ENCODE measurements at places on chromosomes 16 and 17.
A peak's percentile ranks its signal among the peaks of the same experiment; 100 is the strongest.

DNA sequence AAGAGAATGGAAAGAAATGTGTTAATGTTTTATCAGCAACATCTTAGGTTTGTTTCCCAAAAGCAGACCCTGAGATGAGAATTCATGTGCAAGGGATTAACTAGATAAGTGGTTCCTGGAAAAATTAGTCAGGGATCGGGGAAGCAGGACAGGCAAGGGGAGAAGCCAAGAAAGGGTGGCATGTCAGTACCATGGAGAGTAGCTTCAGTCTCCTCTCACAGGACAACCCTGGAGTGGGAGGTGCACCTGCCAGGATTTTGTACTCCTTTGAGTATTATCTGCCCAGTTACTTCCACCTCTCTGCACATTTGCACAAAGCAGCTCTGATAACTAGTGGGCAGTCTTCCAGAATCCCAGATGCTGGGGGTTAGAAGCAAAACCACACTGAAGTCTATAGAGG is 117.0 kb downstream of the RGS9 start:
- DNase-seq, result no peak

DNA sequence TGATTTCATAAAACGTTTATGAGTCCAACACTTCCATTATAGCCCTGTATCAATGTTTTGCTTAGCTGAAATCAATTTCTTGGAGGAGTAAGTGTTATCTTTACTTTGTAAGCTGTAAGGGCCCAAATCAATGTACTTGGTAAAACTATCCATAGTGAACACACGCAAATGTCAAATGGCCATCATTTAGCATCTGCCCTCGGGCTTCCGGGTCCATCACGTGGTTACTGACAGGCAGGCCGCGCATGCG is 687 bp upstream of the NARF start:
- no peak for DNase-seq

- DNase-seq, result peak; percentile 11
Observed at GRCh38 chr16:80527297-80527696, 13.5 kb upstream of the DYNLRB2 start.

- no peak for DNase-seq
Observed at GRCh38 chr17:80614332-80615047, 69.9 kb downstream of the RPTOR start.

GRCh38 chr17:55174133-55174532 is 90.6 kb upstream of the HLF start:
- no peak for DNase-seq

GRCh38 chr16:4846901-4847773 is at the start of the genes GLYR1 and UBN1:
GLYR1 (minus strand) TSS chr16:4847288; CDS start chr16:4847265, 23 bp downstream.
UBN1 (plus strand) TSS chr16:4847481; CDS start chr16:4852918, 5,437 bp downstream.
- DNase-seq, result peak; percentile 99

DNA sequence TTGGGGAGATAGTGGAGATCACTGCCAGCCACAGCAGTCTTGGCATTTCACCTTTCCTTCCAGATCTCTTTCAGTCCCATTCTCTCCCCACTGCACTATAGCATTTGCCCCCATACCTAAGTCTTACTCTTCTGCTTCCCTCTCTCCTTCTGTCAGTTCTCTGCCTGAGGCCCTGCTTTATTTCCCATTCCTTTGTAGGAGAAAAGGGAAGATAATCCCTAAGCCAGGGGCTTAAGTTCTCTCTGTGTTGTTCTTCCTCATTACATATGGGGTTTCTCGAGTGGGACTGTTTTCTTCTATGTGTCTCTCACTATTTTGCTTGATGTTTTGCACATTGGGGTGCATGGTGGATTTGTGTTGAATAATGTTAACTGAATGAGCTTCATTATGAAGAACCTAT is 6.4 kb downstream of the KDM6B start:
- DNase-seq, result no peak

GRCh38 chr16:17387256-17387655 is 83.5 kb downstream of the XYLT1 start:
- DNase-seq, result no peak

DNA sequence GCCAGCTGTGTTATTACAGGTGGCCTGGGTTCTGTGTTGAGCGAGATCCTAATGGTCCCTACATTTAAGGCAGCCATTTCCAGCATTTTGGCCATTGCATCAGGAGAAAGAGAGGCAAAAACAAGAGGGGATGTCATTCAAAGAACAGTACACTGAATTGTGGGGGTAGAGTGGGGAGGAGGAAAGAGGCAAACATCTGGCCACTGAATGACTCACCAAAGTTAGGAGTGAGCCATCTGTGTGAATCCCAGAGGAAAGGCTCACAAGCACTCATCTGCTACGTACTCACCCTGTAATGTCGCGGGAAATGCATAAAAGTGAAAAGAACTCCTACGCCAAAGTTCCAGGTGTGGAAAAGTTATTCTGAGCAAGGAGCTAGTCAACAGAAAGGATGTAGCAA is 16.7 kb downstream of the KRABD2 start:
- no peak for DNase-seq

DNA sequence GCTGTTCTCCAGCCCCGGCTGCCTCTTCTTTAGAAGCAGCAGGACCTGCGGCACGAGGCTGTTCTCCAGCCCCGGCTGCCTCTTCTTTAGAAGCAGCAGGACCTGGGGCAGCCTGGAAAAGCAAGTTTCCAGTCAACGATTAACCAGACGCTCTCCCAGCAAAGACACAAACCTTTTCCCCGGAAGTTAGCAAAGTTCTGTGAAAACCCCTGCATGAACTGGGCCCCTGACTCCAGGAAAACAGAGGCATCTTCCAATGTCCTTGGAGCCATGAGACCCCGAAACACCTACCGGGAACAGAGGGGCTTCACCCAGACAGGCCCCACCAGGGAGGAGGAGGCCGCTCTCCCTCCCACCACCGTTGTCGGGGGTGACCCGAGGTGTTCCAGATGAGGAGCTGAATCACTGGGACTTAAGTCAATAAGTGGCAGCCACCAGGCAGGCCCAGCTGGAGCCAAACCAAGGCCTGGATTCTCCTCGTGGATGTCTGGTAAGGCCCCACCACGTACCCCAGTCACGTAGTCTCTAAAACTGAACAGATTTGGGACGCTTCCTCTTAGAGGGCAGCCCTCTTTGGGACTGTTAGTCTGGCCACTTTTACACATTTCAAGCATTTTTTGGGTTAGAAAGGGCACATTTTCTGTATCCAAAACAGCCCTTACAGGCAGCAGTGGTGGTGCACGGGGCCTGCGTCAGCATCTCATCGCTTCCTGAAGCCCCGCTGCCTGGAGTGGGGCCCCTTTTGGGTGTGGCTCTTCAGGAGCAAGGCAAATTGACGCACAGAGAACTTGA is at the start of gene RPH3AL:
RPH3AL (minus strand) TSS at position 387 of the 792 bp plus-strand sequence. CDS start 25,264 bp downstream, outside the sequence.
- DNase-seq, result no peak

GRCh38 chr17:76515274-76515949 is 14.2 kb upstream of the RHBDF2 start:
- peak; percentile 82 for DNase-seq

GRCh38 chr17:4600563-4600962 is 16.2 kb downstream of the SMTNL2 start:
- DNase-seq, result no peak

GRCh38 chr16:57128771-57129389 is 36.5 kb downstream of the CPNE2 start:
- peak; percentile 35 for DNase-seq

- DNase-seq, result no peak
Observed at GRCh38 chr16:53792161-53792951, 88.4 kb downstream of the FTO start.

GRCh38 chr17:59839651-59840328 is 53.0 kb downstream of the TUBD1 start:
- no peak for DNase-seq

- no peak for DNase-seq
Observed at GRCh38 chr17:14699574-14700185, 398.8 kb downstream of the HS3ST3B1 start.

DNA sequence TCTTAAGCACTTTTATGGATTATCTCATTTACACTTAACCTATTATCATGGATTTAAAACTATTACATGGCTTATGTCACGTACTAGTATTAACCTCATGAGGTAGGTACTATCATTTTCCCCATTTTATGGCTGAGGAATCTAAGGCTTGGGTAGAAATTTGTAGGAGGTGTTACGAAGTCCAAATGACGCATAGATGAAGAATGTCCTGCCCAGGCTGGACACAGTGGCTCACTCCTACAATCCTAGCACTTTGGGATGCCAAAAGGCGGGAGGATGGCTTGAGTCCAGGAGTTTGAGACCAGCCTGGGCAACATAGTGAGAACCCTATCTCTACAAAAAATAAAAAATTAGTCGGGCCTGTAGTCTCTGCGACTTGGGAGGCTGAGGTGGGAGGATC is 4.8 kb upstream of the C1QL1 start:
- DNase-seq, result no peak

GRCh38 chr17:77124192-77124889 is 16.4 kb upstream of the SEC14L1 start:
- no peak for DNase-seq

- DNase-seq, result no peak
Observed at GRCh38 chr16:30949650-30950515, 1.0 kb downstream of the ORAI3 start.

DNA sequence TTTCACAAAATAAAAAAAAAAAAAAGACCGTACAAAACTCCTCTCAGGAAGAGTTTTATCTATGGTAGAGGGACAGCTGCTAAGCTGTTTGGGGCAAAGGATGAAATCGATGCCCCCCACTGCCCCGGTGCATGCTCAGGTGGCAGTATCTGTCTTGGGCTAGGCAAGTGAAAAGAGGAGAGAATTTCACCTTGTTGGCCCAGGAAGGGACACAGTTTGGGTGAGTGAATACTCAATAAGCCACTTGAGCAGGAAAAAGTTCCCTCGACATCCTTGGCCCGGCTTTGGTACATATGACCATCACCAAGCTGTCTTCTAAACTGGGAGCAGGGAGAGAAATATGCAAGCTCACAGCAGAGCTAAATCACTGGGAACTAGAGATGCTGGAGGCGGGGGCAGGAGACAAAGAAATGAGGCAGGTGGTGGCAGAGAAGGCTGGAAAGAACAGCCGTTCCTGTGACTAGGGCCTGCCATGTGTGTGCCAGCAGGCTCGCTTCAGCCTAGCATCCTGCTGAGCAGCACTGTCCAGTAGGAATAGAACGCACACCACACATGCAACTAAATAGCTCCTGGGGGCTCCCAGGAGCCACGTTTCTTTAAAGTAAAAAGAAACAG is 8.2 kb upstream of the EIF1 start:
- no peak for DNase-seq

- DNase-seq, result no peak
Observed at GRCh38 chr16:11006656-11007055, 62.3 kb downstream of the CLEC16A start.

GRCh38 chr17:61809816-61810392 is 53.4 kb downstream of the BRIP1 start:
- no peak for DNase-seq

DNA sequence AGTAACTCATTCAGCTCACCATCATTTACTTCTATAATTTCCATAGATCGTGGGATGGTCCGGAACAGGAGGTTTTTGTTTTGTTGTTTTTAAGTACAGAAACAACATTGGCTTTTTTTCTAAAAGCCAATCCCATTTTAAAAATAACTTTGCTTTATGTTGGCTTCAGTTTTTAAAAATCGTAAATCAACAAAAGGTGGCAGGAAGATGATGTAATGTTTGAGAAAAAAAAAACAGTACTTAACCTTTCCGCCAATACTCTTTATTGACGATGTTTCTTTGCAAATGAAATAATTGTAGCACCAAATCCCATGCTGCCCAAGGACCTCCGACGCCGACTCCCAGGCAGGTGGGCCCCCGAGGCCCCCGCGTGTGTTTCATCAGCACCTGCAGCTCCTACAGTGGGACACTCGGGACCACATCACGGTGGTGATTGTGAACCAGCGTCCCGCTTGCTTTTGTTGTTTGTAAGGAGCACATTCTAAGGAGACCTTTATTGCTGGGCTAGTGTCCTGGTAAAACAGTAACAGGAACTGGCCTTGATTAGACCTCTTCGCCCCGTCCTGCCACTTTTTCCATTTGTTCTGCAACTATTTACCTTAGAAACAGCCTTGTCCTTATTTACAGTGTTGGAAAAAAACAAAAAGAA is 140.2 kb upstream of the CHMP6 start:
- no peak for DNase-seq

- DNase-seq, result no peak
Observed at GRCh38 chr17:27268394-27269085, 25.4 kb upstream of the WSB1 start.

DNA sequence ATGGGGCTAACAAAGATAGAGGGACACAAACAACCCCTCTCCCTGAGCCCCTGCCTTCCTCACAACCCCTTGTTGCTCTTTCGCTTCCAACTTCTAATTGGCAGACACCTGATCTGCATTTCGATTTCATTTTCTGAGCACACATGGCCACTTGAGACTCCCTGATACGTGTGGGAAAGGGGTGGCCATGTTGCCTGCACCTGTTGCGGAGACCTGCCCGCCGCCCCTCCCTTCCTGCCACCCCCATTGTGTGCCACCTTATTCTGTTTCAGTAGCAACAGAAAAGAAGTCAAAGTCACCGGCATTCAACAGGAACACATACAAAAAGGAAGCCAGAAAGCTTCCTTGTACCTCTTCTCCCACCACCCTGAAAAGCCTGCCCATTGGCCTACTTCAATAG is 254.7 kb upstream of the SOX9 start:
- DNase-seq, result no peak

DNA sequence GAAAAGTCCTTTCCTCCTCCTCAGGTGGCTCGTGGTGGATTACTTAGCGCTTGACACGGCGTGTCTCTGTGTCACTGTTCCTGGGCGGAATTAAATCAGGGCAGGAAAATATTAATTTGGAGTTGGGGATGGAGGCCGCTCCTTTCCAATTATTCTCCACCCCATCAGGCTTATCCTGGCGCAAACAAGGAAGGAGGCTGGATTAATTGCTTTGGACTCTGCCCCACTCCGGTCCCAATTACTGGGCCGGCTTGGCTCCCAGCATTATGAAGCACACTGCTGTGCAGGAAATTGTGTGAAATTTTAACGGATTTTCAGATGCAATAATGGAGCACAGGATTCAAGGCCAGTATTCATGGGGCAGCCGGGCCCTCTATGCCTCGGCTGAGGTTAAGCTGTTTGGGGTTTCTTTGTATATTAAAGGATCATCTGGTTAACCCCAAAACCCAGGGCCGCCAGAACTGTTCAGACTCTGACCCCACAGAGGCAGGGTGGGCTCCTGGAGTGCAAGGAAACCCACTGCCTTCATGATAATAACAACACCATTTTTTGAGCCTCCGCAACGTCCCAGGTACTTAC is 87.8 kb downstream of the MRM1 start:
- no peak for DNase-seq

GRCh38 chr17:20026960-20027359 is 17.8 kb downstream of the SPECC1 start:
- DNase-seq, result no peak

DNA sequence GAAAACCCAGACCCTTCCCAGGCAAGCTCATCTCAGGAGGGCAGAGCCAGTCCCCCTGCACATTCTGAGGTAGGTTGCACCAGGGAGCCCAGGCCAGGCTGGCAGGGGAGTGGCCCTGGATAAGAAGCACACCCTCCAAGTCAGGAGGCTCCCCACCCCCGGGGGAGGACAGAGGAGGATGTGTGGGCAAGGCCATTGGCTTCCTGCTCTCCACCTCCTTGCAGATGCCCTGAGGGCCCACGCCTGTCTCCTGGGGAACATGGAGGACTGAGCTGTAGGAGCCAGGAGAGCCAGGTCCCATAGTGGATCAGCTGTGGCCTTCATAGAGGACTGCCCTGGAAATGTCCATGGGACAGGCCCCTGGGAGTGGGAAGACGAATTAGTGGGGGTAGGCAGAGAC is 126.7 kb downstream of the IRF8 start:
- DNase-seq, result no peak

Measured in effector memory CD8-positive, alpha-beta T cell (primary cell).